ENCODE measurements at places on chromosomes 2 and 18.
A peak's percentile ranks its signal among the peaks of the same experiment; 100 is the strongest.

DNA sequence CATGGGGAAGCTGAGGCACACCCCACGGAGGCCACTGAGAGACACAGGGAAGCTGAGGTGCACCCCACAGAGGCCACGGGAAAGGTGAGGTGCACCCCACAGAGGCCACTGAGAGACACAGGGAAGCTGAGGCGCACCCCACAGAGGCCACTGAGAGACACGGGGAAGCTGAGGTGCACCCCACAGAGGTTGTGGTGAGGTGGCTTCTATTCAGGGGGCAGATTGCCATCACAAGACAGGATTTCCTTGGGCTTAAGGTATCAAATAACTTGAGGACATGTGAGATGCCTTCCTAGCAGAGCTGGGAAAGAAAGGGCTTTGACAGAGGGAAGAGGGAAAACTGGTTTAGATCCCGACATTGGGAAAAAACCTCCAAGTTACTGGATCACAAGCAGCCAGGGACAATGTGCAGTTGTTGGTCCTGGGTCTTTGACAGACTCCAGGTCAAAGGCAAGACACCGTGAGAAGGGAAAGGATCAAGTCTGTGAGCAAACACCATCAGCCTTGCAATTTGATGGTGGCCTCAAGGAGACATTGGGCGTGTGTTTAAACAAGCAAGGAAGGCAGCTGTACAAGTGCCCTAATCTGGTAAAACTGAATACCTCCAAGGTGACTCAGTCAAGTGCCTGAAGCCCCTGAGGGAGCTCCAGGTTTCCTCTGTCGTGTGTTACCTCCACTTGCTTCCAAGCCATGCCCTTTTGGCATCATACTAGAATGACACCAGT, 133.2 kb upstream of the EPAS1 start:
- DNase-seq = no peak

- no peak for DNase-seq
Observed at GRCh38 chr2:240179186-240179815, 38.8 kb upstream of the OTOS start.

- peak; percentile 28 for DNase-seq
Observed at GRCh38 chr2:75403991-75404428, 156.7 kb downstream of the EVA1A start.

GRCh38 chr2:223634238-223634637, 32.1 kb upstream of the SCG2 start:
- no peak for DNase-seq

DNA sequence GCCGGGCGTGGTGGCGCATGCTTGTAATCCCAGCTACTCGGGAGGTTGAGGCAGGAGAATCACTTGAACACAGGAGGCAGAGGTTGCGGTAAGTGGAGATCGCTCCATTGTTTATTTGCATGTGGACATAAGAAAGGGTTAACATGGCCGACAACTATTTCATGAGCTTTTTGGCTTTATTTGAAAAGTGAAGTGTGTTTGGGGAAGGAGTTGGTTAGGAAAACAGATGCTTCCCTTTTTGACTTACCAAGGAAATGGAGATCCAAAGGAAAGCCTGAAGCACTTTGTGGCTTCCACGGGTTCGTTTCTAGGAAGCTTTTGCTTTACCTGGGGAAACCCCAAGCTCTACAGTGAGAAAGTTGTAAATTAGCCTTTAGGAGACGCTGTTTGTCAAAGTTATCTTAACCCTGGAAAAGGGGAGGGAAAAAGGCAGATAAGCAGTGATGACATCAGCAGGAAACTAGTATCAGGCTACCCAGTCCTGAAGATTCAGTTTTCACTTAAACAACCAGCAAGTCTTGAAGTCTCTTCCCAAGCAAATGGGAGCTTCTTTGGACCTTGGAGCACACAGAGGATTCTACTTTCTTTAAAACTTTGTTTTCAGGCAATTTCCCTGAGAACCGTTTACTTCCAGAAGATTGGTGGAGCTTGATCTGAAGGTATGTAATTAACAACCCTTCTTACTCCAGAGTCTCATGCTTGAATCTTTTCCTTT, at the start of gene CASP10:
Gene CASP10, plus strand, starts transcription at position 492 of the 715 bp plus-strand sequence. CDS start 2,637 bp downstream, outside the sequence.
- DNase-seq = no peak

DNA sequence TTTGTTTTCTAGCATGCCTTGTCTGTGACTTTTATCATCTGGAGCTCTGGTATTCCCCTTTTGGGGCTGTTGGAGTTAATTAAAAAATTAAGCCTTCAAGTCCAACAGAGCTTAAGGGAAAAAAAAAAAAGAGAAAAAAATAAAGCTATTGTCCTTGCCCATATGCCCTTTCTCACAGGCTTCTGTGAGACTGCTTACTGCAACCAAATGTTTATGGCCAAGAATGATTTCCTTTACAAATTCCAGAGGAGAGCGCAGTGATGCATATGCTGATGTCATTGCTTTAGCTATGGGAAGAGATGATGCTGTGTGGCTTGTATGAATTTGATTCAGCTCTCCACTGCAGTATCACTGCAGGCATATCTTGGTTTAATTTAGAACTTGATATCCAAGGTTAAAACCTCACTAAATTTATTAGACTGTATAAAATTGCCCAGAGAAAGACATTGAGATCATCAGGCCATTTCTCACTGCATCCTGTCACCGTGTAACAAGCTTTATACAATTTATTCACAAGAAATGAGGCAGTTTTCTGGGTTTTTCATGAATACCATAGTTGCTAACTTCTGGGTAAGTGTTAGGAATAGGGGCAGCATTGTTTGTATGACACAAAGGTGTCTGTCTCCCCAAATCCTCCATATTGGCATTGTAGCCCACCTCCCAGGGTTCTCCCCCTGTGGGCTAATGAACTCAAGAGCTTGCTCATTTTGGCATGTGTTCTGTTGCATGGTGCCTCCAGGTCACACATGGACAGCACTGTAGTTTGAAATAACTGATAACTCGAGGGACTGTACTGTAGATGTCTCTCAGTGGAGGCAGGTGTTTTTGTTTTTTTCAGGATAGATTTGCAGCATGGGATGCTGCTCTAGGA, 85.0 kb downstream of the TANC1 start:
- DNase-seq = no peak

- no peak for DNase-seq
Observed at GRCh38 chr2:14324308-14324707, 308.2 kb upstream of the LRATD1 start.

Measured in T-helper 2 cell (primary cell).